Ovary (tissue), 10 donors: ENCODE measurements at places on chromosomes 5 and 9. TPM values are rescaled to one million over a fixed set of nuclear protein-coding genes. Genes with fewer than 3 reads are reported as not detected.

The ADRB2 gene
- total RNA-seq: 0.28 TPM

- H3K27ac ChIP-seq: no peak overlapping the region
- no peak for DNase-seq
- H3K4me3 ChIP-seq: no peak overlapping the region
- H3K36me3 ChIP-seq: no peaks in the 10 kb centered on the region
Observed at GRCh38 chr5:113031557-113031956, 55.0 kb downstream of the DCP2 start.

The RFK gene
- 23.5 TPM for total RNA-seq

- no peaks in the 10 kb centered on the region for H3K27me3 ChIP-seq
- no peak for DNase-seq
- no peak overlapping the region for H3K4me3 ChIP-seq
- peaks cover 3% of the 10 kb centered on the region for H3K4me1 ChIP-seq
- H3K36me3 ChIP-seq: no peaks in the 10 kb centered on the region
- H3K27ac ChIP-seq: no peak overlapping the region
Observed at GRCh38 chr9:124450931-124451661, 845 bp downstream of the ADGRD2 start.

DNA sequence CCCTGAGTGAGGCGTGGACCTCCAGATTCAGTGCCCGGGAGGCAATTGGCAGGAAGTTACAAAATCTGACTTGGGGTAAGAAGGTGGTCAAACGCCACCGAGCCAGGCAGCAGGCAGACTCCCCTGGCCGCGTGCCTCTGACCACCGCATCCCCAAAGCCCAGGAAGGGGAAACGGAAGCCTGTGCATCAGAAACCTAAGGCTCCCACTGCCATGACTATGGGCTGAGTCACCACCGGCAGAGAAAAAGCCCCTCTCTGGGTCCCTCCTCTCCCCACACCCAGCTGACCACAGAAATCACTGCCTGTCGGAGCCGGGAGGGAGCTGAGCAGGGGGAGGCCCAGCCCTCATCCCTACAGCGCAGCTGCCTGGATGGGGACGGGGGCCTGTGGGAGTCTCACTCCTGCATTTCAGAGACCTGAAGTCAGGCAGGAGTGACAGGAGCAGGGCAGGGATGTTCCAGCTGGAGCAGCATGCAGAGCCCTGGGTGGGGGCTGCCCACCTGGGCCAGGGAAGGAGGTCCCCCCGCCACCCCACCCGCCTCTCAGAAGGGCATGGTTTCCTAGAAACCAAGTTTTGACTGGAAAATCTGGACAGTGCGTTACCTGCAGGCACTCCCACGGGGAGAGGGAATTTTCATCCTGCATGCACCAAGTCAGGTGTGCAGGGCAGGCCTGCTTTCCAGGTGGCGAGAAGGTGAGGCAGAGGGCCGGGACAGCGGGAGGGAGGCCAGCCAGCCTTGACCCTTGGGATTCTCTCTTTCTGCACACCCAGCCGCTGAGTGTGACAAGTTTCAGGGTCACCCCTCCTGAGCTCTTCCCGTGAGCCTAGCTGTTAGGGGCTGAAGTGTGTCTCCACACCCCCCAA lies 68.2 kb downstream of the LRSAM1 start:
- H3K27me3 ChIP-seq: no peaks in the 10 kb centered on the region
- no peak overlapping the region for H3K4me3 ChIP-seq
- H3K4me1 ChIP-seq: peaks cover 22% of the 10 kb centered on the region
- H3K36me3 ChIP-seq: no peaks in the 10 kb centered on the region
- DNase-seq: no peak

The IFNB1 gene
- total RNA-seq: not detected

- no peaks in the 10 kb centered on the region for H3K27me3 ChIP-seq
- no peak overlapping the region for H3K27ac ChIP-seq
- no peak for DNase-seq
- no peaks in the 10 kb centered on the region for H3K4me1 ChIP-seq
- no peak overlapping the region for H3K4me3 ChIP-seq
Observed at GRCh38 chr9:72844440-72844768, 108.4 kb downstream of the ALDH1A1 start.

DNA sequence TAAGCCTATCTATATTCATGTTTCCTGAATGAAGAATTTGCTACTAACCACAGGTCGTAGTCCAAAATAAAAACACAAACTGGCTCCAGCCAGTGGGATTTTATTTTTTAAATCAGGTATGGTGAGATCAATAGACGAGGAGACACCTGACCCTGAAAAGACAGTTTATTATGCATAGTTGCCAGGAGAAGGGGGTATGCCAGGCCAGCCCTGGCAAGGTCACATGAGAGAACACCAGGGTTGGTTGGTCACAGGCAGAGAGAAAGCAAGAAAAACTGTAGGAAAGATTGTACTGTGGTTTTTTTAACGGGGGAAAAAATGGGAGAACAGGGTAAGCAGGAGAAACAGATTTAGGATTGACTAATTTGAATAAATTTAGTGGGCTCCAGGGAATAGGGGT lies 125.3 kb downstream of the CDH18 start:
- DNase-seq: no peak
- no peaks in the 10 kb centered on the region for H3K36me3 ChIP-seq
- no peak overlapping the region for H3K27ac ChIP-seq
- H3K27me3 ChIP-seq: no peaks in the 10 kb centered on the region
- H3K4me1 ChIP-seq: no peaks in the 10 kb centered on the region
- no peak overlapping the region for H3K4me3 ChIP-seq

DNA sequence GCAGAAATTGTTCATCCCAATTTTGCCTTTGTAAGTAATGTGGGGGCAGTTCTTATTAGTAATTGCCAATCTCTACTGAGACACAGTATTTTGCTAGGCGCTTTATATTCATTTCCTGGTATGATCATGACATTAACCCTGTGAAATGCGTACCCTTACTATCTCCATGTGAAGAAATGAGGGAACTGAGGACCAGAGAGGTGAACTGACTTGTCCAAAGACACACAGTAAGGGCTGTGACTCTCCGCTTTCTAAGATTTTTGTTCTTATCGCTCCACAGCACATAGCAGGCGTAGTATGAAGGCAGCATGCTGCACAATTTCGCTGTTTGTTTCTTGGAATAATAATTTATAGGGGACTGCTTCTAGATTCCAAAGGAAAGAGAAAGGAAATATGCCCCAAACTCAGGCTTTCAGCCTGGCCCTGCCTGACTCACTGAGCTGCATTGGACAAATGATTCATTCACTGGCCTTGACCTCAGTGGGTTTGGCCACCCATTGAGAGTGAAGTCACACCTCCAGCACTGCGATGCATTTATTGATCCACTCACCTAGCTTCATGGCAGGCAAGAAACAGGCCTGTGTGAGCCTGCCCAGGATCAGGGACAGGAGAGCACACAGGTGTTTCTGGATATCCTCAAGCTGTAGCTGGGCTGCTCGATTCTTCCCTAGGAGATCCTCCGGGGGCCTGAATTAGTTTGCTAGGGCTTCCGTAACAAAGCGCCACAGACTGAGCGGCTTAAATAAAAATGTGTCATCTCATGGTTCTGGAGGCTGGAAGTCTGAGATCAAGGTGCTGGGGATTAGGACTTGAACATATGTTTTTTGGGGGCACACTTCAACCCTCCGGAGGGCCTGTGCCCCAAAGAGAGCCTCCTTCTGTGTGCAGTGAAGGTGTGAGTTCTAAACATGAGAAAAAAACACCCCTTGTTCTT lies 7.2 kb upstream of the DUSP1 start:
- no peaks in the 10 kb centered on the region for H3K27me3 ChIP-seq
- no peaks in the 10 kb centered on the region for H3K36me3 ChIP-seq
- H3K4me3 ChIP-seq: no peak overlapping the region
- peak overlapping the region; percentile 11 for H3K27ac ChIP-seq

- H3K27ac ChIP-seq: no peak overlapping the region
- peaks cover 2% of the 10 kb centered on the region for H3K4me1 ChIP-seq
- no peaks in the 10 kb centered on the region for H3K27me3 ChIP-seq
- no peak for DNase-seq
Observed at GRCh38 chr5:87307796-87308423, 40.2 kb downstream of the RASA1 start.

- no peak overlapping the region for H3K4me3 ChIP-seq
- no peak for DNase-seq
- no peaks in the 10 kb centered on the region for H3K36me3 ChIP-seq
Observed at GRCh38 chr9:20729523-20729922, 45.5 kb downstream of the FOCAD start.

- no peaks in the 10 kb centered on the region for H3K36me3 ChIP-seq
- no peak for DNase-seq
- peaks cover 8% of the 10 kb centered on the region for H3K4me1 ChIP-seq
- H3K27ac ChIP-seq: no peak overlapping the region
Observed at GRCh38 chr5:136022965-136023364, 5.8 kb upstream of the TGFBI start.

DNA sequence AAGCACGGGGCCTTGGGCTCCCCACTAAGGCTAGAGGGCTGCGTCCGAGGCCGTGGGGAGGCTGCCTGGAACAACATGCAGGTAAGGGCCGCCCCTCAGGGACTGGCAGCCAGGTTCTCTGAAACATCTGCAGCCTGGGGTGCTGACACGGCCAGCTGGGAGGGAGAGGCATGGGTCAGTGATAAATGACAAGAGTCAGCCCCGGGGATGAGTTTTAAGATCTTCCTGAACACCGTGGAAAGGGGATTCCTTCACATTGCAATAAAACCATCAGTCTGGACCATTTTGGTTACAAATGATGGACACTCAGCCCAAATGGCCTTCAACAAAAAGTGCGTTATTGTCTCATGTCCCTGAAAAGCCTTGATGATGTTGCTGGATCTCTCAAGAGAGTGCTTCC lies 32.9 kb upstream of the SAP30L start:
- no peaks in the 10 kb centered on the region for H3K4me1 ChIP-seq
- no peaks in the 10 kb centered on the region for H3K36me3 ChIP-seq
- no peaks in the 10 kb centered on the region for H3K27me3 ChIP-seq
- no peak for DNase-seq
- H3K27ac ChIP-seq: no peak overlapping the region
- no peak overlapping the region for H3K4me3 ChIP-seq

DNA sequence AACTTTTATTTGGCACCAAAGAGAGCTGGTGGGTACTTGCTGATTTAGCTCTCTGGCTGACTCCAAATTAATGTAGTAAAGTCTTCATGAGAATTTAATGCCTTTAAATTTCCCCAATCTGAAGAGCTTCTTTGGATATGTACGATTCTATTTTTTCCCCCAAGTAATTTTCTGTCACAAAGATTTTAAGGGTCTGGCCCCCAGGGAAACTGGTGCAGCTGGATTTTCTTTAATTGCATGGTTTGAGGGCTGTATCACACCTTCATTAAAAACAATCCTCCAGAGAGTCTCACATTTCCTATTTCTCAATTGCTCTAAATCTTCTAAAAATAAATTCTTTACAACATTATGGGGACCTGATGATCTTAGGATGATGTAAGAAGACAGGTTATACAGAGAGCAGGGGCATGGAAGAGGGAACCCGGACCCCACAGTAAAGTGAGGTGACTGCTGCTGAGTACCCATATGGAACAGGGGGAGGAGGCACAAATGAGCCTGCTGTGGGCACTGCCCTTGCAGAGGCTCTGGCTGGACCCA lies 158.9 kb downstream of the ENTREP1 start:
- H3K4me1 ChIP-seq: no peaks in the 10 kb centered on the region
- DNase-seq: no peak
- H3K4me3 ChIP-seq: no peak overlapping the region
- H3K27me3 ChIP-seq: no peaks in the 10 kb centered on the region
- no peak overlapping the region for H3K27ac ChIP-seq

The FAM200C gene
- 14.3 TPM for total RNA-seq

DNA sequence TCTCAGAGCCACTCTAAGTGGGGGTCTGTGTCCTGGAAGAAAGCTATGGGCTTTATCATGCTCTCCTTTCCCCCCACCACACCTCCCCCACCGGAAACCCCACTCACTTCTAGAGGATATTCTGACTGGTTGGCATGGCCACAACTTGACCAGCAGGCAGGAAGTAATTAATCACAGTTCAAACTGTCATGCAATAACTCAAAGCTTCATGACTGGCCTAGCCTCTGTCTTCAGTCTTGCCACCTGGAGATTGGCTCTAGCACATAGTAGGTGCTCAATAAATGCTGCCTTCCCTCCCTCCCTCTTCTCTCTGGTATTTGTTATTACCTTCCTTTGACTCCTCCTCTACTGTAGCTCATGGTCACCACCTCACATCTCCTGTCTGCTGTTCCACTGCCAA lies 124.7 kb downstream of the GABBR2 start:
- H3K27ac ChIP-seq: no peak overlapping the region
- H3K4me3 ChIP-seq: no peak overlapping the region
- no peak for DNase-seq
